ENCODE measurements at places on chromosomes 2 and 18. TPM values are rescaled to one million over a fixed set of nuclear protein-coding genes. Genes with fewer than 3 reads are reported as not detected.

DNA sequence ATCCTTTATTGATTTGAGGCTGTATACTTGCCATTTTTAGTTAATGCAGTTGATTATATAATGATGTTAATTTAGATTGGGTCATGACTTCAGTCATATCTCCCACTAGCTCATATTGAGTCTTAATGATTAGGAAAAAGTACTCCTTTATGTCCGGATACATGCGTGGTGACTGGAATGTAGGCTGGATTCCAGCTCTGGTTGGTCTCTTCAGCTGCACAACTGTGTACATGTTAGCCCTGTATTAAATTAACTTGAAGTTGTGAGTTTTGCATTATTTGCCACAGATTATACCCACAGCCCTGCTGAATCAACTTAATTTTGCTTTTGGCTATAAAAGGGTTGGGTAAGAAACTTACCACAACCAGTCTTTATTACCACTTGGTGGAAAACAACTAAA is 22.5 kb downstream of the MOB4 start:
- DNase-seq, result no peak

Gene SLC1A4
- 6.8 TPM for total RNA-seq

- DNase-seq, result peak; percentile 91
These were observed at the start of gene SOCS6 for GRCh38 chr18:70288851-70289328. SOCS6 (plus strand) TSS chr18:70289045; CDS start chr18:70324669, 35,624 bp downstream.

DNA sequence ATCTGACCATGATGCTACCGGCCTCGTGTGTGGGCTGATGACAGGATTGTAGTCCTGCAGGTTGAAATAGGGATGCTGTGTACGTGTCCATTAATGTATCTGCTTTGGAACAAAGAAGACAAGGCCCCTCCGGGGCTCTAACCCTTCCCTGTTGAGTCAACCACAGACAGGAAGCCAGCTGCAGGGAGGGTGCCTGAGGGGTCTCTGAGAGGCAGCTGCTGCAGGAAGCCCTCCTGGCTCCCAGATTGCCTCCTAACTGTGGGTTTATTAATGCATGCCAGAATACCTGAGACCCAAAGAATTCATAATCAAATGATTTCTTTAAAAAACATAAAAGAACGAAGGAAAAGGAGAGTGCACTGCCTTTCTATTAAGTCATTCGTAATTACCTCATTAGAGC is 140.4 kb downstream of the CELF4 start:
- DNase-seq, result no peak

Gene RALB
- total RNA-seq, result 50.8 TPM

- DNase-seq, result no peak
These were observed 26.6 kb upstream of the ICOS start for GRCh38 chr2:203909974-203910373.

GRCh38 chr2:2828774-2829368 is 497.8 kb upstream of the MYT1L start:
- peak; percentile 87 for DNase-seq

GRCh38 chr18:51621864-51622160 is 424.3 kb upstream of the MEX3C start:
- no peak for DNase-seq

GRCh38 chr2:48723129-48723528 is 32.4 kb downstream of the LHCGR start:
- DNase-seq, result no peak

DNA sequence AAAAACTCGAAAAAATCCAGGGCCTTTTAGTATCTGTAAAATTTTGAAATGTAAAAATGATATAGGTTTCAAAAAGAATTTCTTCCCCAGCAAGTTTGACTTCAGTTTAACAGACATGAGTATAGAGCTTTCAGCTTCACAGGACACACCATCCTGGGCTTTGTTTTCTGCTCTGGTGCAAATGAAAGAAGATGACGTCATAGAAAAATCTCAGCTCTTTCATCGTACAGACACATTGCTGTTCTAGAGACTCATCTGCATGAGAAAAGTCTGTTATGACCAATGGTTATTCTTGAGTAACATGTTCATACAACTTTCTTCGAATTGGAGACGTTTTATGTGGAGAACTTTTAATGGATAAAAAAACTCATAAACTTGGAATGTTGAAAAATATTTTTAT is 111.7 kb upstream of the DYNAP start:
- no peak for DNase-seq
